ENCODE measurements at places on chromosomes 12 and 14. TPM values are rescaled to one million over a fixed set of nuclear protein-coding genes. Genes with fewer than 3 reads are reported as not detected.

Gene MYBPC1
- total RNA-seq: 0.13 TPM

Gene MYH6
- total RNA-seq: not detected

- no peak for DNase-seq
These were observed 945.8 kb downstream of the DIO2 start for GRCh38 chr14:79265366-79265946.

Gene TSPAN19
- total RNA-seq: 0.58 TPM

- no peak for DNase-seq
These were observed 11.4 kb upstream of the NID2 start for GRCh38 chr14:52080158-52080800.

- DNase-seq: no peak
These were observed 294.7 kb downstream of the TTC6 start for GRCh38 chr14:37890095-37890494.

DNA sequence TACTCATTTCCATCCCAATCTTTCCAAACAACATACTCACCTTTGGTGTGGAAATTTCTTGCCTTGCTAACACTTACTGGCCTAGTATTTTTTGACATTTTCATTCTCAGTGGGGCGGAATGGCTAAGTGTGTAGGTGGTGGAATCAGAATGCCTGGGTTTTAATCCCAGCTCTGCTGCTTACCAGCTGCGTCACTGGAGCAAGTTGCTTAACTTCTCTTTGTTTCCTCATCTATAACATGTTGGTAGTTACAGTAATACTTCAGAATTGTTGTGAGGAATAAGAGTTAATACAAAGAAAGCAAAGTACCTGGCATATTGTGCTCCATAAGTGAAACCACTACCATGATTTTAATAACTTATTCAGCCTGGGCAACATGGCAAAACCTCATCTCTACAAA, 3.0 kb upstream of the FAM177A1 start:
- DNase-seq: no peak
